ENCODE measurements at places on chromosomes 16 and 17.

- H3K36me3 ChIP-seq, result peaks cover 6% of the 10 kb centered on the region
- H3K4me3 ChIP-seq, result peak overlapping the region; percentile 85
- no peak for DNase-seq
These were observed 1.4 kb downstream of the APRT start for GRCh38 chr16:88810166-88810911.

GRCh38 chr17:5526821-5527598, 40.6 kb downstream of the MIS12 start:
- no peaks in the 10 kb centered on the region for H3K4me1 ChIP-seq
- no peaks in the 10 kb centered on the region for H3K27me3 ChIP-seq
- H3K36me3 ChIP-seq, result no peaks in the 10 kb centered on the region
- H3K4me3 ChIP-seq, result no peak overlapping the region

GRCh38 chr16:10385725-10386516, at the start of gene ATF7IP2:
ATF7IP2 (plus strand) TSS chr16:10386061; CDS start chr16:10430621, 44,560 bp downstream.
- H3K27ac ChIP-seq, result peak within 1 kb of the TSS; percentile 80
- H3K36me3 ChIP-seq, result no peaks in the 10 kb centered on the region
- DNase-seq, result peak; percentile 80
- H3K4me3 ChIP-seq, result peak within 1 kb of the TSS; percentile 80
- H3K4me1 ChIP-seq, result peaks cover 7% of the 10 kb centered on the region

- peaks cover 3% of the 10 kb centered on the region for H3K4me1 ChIP-seq
- no peak overlapping the region for H3K4me3 ChIP-seq
- peaks cover 2% of the 10 kb centered on the region for H3K36me3 ChIP-seq
- no peak overlapping the region for H3K27ac ChIP-seq
- H3K27me3 ChIP-seq, result no peaks in the 10 kb centered on the region
These were observed 38.6 kb downstream of the SKAP1 start for GRCh38 chr17:48391444-48391843.

DNA sequence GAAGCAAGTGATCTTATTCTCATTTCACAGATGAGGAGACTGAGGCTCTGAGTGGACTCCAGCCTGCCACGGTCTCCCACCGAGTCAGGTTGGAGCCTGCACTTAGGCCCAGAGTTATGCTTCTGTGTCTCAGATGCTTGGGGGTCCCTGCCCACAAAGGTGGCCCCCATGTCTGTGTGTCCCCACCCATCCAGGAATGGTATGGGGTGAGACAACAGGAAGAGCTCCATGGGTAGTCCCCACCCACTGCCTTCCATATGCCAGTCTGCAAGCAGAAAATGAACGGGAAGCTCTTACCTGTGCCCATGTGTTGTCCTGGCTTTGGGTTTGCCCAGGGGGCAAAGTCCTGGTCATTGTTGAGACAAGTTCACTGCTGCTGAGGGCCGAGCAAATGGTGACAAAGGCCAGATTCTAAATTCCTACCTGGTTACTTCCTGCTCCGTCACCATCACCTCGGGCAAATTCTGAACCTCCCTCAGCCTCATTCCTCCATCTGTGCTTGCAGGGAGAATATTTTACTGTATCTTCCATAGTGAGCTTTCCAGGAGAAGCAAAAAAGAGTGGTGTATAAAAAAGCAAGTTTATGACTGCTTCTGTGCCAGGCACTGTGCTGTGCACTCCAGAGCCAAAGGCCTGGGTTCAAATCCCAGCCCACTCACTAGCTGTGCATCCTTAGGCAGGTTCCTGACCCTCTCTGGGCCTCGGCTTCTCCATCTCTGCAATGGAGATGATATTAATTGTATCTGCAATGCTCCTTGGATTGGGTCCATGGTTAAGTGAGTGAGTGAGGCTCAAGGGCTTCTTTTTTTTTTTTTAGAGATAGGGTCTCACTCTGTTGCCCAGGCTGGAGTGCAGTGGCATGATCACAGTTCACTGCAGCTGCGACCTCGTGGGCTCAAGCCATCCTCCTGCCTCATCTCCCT, 9.3 kb downstream of the IL4R start:
- H3K27ac ChIP-seq, result no peak overlapping the region
- H3K4me1 ChIP-seq, result peaks cover 26% of the 10 kb centered on the region
- DNase-seq, result no peak
- H3K27me3 ChIP-seq, result no peaks in the 10 kb centered on the region
